Motor neuron (in vitro differentiated cells): ENCODE measurements at places on chromosomes 13 and 19. TPM values are rescaled to one million over a fixed set of nuclear protein-coding genes. Genes with fewer than 3 reads are reported as not detected.

CCDC8 gene
- 9.5 and 11.1 TPM in 2 replicates for total RNA-seq

GZMM gene
- 0.46 TPM in 1 of 2 replicates, not detected in the other for total RNA-seq

LYL1 gene
- 0.18 and 0.41 TPM in 2 replicates for total RNA-seq

ZNF285 gene
- 9.0 and 12.2 TPM in 2 replicates for total RNA-seq

MBD3L5 gene
- not detected in 2 replicates for total RNA-seq

FFAR3 gene
- not detected in 2 replicates for total RNA-seq

ZNF837 gene
- total RNA-seq, result 0.97 and 2.0 TPM in 2 replicates

JOSD2 gene
- 7.9 and 8.1 TPM in 2 replicates for total RNA-seq

ZNF419 gene
- 16.1 and 18.9 TPM in 2 replicates for total RNA-seq

PKN1 gene
- total RNA-seq, result 47.4 and 56.1 TPM in 2 replicates

RNF17 gene
- not detected in 2 replicates for total RNA-seq

KLK15 gene
- total RNA-seq, result 0.23 and 0.31 TPM in 2 replicates

FFAR2 gene
- 0.13 TPM in 1 of 2 replicates, not detected in the other for total RNA-seq
